Adrenal gland (tissue), 19 donors: ENCODE measurements at places on chromosomes 5 and 9.

- peak; percentile 76 for DNase-seq
Observed at GRCh38 chr5:139141446-139142204, 56.5 kb downstream of the SIL1 start.

DNA sequence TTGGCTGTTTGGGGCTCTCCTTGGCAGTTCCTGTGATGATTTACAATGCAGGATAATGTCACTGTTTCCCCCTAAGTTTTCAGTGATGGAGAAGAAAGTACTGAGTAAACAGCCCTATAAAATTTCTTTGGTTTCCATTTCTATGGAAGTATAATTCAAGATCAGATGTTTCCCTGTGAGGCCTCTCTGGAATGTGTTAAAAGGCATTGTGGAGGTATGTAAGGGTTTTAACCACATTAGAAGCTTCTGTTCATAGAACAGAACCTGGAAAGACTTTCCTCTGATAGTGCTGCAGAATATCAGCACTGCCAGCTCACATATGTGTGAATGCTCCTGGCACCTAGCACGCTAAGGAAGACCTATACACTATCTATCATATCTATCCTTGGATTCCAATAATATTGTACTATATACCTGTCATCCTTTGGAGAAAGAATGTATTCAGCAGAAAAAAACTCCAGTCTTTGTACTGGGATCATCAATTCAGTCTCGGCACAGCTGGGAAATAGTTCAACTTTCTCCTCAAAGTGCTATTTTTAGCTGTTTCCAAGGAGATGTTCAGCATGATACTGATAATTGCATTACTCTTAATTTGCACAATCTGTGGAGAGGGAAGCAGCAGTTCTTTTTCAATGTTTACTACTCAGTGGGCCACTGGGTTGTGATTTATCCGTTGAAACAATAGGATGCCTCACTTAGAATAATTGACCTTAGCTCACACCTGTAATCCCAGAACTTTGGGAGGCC is 21.9 kb downstream of the TTC1 start:
- no peak for DNase-seq

- DNase-seq: no peak
Observed at GRCh38 chr5:37396352-37396751, 17.2 kb downstream of the WDR70 start.

- DNase-seq: no peak
Observed at GRCh38 chr5:173065155-173065554, 9.0 kb downstream of the CREBRF start.

DNA sequence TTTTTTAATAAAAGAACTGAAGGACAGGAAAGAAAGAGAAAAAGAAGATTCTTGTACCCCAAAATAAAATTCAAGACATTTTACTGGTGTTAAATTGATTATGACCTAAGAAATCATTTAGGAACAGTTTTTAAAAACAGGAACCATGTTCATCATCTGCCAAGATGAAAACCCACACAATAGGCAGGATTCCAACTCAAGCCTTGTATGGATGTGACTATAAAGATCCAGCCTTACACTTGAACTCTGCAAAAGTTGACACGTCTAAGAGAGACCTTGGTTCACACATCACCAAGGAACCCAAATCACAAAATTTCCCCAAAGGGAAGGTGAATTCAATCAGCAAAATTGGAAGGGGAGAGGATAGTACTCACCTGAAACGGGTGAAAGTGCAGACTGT is 82.6 kb downstream of the SMIM23 start:
- no peak for DNase-seq

GRCh38 chr5:375336-375920 is 53.9 kb downstream of the AHRR start:
- peak; percentile 11 for DNase-seq

DNA sequence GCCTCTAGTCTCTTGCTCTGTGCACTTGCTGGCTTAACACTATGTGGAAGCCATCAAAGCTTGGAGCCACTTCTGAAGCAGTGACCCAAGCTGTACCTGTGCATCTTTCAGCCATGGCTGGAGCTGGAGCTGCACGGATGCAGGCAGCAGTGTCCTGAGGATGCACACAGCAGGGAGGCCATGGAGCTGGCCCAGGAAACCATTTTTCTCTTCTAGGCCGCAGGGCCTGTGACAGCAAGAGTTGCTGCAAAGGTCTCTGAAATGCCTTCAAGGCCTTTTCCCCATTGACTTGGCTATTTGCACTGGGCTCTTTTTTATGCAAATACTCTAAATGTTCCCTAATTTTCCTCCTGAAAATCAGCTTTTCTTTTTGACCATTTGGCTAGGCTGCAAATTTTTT is 12.9 kb upstream of the ZNF484 start:
- no peak for DNase-seq
